ENCODE measurements at places on chromosomes 5 and 9. TPM values are rescaled to one million over a fixed set of nuclear protein-coding genes. Genes with fewer than 3 reads are reported as not detected.

- DNase-seq: no peak
Measured at GRCh38 chr5:169004551-169004950, 296.4 kb downstream of the SLIT3 start.

- DNase-seq: no peak
Measured at GRCh38 chr9:78865737-78866136, 568.8 kb downstream of the PSAT1 start.

GRCh38 chr5:178573216-178573615, 17.0 kb downstream of the COL23A1 start:
- DNase-seq: no peak

Gene RAB3C
- total RNA-seq: 2.5 TPM

Gene SLC6A7
- 0.25 TPM for total RNA-seq

Gene PNPLA7
- 16.2 TPM for total RNA-seq
